Bronchial epithelial cell (primary cell): ENCODE measurements at places on chromosomes 11 and 22. TPM values are rescaled to one million over a fixed set of nuclear protein-coding genes. Genes with fewer than 3 reads are reported as not detected.

Gene SPDYC
- not detected in 2 replicates for total RNA-seq

Gene LDLRAD3
- 4.7 and 6.3 TPM in 2 replicates for total RNA-seq

Gene OR5AN1
- not detected in 2 replicates for total RNA-seq

Gene SCARF2
- total RNA-seq: 0.26 and 0.53 TPM in 2 replicates

Gene SYT9
- total RNA-seq: not detected in 2 replicates

Gene BIK
- 56.8 and 66.6 TPM in 2 replicates for total RNA-seq

Gene TBX10
- total RNA-seq: not detected in 2 replicates

Gene PRODH
- 5.0 and 52.6 TPM in 2 replicates for total RNA-seq

Gene POU2AF2
- not detected in 2 replicates for total RNA-seq

Gene MUC2
- total RNA-seq: not detected in 2 replicates

Gene TEAD1
- total RNA-seq: 17.6 and 18.7 TPM in 2 replicates

Gene TOMM22
- total RNA-seq: 42.9 and 70.0 TPM in 2 replicates

Gene SMC1B
- total RNA-seq: not detected in 2 replicates

Gene ZP1
- total RNA-seq: not detected in 2 replicates

Gene POTEH
- not detected in 2 replicates for total RNA-seq

Gene DLG2
- total RNA-seq: 0.26 and 1.0 TPM in 2 replicates

Gene PKDREJ
- total RNA-seq: not detected in 2 replicates

Gene SCYL1
- total RNA-seq: 49.5 and 64.5 TPM in 2 replicates

Gene DCDC1
- total RNA-seq: not detected in 2 replicates

Gene SEPTIN5
- 5.8 and 18.3 TPM in 2 replicates for total RNA-seq

Gene CFAP300
- total RNA-seq: 4.7 and 8.7 TPM in 2 replicates

Gene SLC35E4
- total RNA-seq: 4.7 and 9.0 TPM in 2 replicates
